ENCODE measurements at places on chromosomes 7 and 10.

DNA sequence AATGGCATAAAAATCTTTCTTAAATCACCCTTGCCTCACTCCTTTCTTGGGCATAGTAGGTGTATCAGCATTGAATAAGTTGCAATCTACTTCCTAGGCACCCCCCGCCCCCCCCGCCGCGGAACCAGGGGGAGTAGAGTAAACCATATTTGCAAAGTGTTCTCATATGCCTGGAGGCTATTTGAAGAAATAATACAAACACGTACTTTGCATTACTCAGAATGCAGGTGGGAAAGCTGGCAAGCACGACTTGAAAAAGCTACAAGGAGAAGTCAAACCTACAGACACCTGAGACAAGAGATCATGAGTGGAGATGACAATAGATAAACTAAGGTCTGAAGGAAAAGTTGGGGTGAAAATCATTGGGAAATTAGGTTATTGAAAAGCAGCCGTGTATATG, 65.6 kb downstream of the POM121L12 start:
- DNase-seq, result no peak

DNA sequence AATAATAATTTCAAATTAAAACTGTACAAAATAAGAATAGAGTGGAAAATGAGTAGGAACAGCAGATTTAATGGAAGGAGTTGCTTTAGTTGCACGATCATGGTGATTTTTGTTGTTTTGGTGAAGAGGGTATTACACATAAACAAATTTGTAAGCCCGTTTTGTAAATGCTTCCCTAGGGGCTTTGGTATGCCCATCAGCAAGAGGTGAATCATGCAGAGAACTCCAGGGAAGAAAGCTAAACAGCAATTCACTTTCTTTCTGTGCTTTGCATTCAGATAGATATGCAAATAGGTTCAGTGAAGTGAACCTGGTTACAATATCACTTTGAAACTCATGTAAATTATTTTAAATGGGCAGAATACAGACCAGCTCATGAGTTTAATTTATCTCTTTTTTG, 422.2 kb upstream of the MTPN start:
- DNase-seq, result no peak

DNA sequence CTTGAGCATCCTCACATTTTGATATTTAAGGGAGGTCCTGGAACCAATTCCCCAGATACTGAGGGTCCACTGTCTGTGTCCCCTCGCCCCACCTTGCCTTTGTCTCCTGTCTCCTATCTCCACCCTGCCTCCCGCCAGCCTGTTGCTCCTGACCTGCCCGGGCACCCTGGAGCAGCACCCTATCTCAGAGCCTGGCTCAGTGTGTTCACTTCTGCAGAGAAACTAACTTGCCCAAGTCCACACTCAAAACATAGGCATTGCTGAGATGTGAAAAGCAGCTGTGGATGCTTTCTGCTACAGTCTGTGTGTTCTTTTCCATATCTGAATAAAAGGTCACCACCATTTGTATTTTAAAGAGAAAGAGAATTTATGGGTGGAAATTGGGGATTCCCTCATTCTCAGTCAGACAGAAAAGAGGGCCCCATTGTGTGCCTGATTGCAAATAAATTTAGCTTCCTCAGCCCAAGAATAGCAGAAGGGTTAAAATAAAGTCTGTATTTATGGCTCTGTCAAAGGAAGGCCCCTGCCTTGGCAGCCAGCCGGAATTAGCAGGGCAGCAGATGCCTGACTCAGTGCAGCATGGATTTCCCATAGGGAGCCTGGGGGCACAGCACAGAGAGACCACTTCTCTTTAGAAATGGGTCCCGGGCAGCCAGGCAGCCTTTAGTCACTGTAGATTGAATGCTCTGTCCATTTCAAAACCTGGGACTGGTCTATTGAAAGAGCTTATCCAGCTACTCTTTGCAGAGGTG, 161.3 kb downstream of the EGFR start:
- DNase-seq, result no peak

DNA sequence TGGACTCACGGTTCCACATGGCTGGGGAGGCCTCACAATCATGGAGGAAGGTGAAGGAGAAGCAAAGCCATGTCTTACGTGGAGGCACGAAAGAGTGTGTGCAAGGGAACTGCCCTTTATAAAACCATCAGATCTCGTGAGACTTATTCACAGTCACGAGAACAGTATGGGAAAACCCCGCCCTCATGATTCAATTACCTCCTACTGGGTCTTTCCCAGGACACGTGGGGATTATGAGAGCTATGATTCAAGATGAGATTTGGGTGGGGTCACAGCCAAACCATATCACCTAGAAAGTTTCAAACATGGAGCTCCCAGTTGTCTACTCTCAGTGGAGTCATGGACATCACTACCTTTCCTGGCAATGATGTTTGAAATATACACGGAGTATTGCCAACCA, 49.6 kb downstream of the CYCS start:
- no peak for DNase-seq

DNA sequence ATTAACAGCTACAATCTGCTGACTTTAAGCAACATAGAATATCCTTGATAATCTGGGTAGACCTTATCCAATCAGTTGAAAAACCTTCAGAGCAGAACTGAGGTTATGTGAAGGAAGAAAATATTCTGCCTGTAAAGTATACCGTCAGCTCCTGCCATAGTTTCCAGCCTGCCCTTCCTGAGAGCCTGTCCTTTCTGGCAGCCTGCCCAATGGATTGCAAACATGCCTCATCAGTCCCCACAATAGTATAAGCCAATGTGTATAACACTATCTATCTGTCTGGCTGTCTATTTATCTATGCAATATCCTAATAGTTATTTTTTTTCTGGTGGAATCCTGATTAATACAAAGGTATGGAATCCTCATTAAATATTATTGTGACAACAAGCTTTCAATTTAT, 489.2 kb upstream of the KCND2 start:
- no peak for DNase-seq

- DNase-seq, result no peak
Measured at GRCh38 chr10:722281-723060, 33.0 kb upstream of the DIP2C start.
